ENCODE measurements at places on chromosomes 16 and 17.

DNA sequence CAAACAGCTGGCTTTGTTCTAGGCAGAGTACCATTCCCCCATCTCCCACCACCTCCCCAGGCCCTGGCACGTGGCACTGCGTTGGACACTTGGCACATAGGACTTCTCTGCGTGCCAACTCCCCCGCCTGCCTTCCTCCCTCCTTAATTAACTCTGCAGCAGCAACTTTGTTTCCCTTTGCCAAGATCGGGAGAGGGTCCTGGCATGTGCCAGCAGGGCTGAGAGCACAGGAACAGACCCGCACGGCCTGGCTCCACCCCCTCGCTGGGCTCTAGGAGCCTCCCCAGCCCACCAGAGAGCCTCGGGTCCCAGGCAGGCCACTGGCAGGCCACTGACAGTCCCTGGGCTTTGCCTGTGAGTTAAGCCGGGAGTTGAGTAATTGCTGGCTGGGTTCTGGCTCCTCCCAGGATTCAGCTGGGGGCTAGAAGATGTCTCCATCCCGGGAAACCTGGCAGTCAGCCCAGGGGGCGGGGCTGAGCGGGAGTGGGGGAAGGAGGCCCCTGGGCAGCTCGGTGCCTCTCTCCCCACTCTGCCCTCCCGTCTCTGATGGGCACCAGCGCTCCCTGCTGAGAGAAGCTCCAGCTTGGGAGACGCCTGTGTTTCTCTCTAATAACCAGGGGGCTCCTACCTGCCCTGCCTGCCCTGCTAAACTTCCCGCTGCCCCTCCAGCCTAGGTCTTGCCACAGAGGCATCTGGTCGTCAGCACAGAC, 224.0 kb upstream of the TNRC6C start:
- no peak for DNase-seq

DNA sequence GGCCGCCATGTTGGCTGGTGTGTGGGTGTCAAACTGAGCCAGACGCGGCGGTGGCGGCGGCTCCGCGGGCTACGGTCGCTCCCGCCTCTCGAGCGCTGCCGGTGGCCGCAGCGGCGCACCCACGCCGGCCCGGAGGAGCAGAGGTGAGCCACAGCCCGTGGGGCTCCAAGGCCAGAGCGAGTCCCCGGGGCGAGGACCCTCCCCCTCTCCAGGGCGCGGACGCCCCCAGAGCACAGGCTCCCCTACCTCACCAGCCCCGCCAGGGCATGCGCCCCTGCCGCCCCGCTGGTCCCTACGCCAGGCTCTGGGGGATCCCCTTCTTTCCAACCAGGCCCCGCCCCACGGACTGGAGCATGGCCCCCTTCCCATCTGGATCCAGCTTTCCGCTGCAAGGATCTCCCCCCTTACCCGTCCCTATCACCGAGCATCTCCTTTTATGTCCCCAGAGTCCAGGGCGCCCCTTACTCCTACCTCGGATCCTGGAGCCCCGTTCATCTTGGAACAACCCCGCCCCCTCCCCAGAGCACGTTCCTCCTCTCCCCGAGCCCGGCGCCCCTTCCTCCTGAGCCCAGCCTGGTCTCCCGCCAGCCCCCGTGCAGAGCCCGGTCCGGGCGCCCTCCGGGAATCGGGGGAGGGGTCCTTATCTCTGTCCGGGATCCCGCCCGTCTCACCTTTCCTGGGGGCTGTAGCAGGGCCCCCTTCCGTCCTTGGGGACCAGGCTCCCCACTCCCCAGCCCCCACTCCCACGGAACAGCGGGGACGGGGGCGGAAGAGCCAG, 412 bp downstream of the EPN2 start:
- no peak for DNase-seq

- no peak for DNase-seq
Measured at GRCh38 chr17:10653987-10654386, 3.1 kb downstream of the MYH3 start.

- DNase-seq, result no peak
Measured at GRCh38 chr16:67151431-67152097, 766 bp upstream of the B3GNT9 start.

DNA sequence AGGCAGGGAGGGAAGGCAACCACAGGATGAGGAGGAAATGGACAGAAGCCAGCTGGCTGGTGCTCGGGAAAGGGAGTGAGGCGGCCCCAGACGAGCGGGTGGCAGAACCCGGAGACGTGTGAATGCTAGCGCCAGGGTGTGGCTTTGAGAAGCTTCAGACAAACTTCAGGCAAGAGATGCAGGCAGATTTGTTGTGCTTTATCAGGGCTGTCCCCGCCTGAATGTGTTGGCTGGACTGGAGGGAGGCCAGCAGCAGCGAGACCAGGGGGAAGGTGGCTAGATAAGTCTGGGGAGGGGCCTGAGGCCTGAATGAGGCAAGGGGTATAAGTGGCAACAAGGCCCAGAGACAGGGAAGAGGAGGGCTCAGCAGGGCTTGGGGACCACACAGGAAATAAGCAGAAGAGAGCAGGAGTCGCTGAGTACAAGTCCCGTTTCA, 22.0 kb downstream of the CAMKK1 start:
- DNase-seq, result no peak

- DNase-seq, result no peak
Measured at GRCh38 chr17:64994781-64995538, 61.6 kb downstream of the GNA13 start.

DNA sequence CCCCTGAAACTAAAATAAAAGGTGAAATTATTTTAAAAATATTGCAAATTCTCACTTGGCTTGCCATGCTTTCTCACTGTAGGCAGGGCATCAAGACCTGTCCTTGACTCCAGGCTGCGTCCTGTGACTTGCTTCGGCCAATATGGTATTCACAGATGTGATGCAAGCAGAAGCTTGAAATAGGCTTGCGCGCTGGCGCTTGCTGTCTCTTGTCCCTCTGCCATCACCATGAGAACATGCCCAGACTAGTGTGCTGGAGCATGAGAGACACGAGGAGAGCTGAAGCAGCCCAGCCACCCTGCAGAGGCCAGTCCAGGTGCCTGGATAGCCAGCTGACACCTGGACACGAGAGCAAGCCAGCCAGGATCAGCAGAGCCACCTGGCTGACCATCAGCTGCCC, 21.8 kb upstream of the ZKSCAN2 start:
- DNase-seq, result no peak

DNA sequence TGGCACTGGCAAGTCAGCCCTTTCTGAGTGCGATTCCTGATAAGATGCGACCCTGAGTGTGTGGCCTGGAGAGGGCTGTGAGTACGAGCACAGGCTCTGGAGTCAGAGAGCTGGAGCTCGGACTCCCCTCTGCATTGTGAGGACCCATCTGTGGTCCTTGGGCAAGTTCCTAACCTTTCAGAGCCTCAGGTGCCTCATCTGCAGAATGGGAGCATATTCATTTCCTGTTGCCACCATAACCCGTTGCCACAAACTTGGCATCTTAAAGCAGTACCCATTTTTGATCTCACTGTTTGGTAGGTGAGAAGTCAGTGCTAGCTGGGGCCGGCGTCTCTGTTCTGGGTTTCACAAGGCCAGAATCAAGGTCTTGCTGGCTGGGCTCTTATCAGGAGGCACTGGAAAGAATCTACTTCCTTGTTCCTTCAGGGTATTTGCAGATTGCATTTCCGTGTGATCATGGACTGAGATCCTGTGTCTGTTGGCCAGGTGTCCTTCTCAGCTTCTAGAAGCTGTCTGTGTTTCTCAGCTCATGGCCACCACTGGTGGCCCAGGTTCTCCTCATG, 20.2 kb downstream of the KNOP1 start:
- DNase-seq, result no peak

GRCh38 chr17:75914643-75915267, 10.1 kb upstream of the MRPL38 start:
- DNase-seq, result no peak

DNA sequence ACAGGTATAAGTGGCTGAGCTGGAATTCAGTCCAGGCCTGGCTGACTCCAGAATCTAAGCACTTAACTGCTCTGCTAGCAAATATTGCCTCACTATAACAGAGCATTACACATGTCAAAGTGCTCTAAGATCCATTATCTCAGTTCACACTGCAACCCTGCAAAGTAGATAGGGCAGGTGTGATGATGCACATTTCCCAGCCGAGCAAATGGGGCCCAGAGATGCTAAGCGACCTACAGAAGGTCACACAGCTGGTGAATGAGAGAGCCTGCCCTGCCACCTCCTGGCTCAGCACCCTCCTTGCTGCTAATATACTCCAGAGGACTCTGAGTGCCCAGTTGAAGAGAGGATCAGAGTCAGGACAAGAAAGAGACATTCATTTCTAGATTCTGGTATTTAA, 73.6 kb upstream of the CCL1 start:
- DNase-seq, result no peak

DNA sequence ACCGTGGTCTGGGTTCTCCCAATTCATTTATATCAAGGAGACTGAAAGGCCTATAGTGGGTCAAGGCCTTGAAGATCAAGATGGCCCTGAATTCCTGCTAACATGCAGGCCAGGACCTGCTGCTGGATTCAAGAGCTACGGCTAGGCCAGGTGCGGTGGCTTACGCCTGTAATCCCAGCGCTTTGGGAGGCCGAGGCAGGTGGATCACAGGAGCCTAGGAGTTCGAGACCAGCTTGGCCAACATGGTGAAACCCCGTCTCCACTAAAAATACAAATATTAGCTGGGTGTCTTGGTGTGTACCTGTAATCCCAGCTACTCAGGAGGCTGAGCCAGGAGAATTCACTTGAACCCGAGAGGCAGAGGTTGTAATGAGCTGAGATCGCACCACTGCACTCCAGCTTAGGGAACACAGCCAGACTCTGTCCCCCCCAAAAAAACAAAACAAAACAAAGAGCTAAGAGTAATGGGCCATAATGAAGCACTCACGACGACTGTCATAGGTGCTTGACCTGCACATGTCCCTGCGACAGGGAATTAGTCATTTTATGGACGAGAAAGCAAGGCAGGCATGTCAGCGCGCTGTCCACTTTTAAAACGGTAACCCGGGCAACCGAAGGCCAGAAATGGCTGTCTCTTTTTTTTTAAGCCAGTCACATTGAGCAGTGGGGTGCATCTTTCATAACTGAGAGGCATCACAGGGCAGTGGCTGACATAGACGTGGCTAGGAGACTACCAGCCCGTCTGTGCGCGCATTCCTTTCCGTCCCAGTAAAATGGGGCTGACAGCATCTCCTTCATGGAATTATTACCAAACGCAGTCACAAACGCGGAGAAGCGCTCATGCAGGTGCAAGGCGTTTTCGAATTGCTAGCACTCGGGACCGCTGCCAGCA, 1.0 kb upstream of the FBRS start:
- no peak for DNase-seq

DNA sequence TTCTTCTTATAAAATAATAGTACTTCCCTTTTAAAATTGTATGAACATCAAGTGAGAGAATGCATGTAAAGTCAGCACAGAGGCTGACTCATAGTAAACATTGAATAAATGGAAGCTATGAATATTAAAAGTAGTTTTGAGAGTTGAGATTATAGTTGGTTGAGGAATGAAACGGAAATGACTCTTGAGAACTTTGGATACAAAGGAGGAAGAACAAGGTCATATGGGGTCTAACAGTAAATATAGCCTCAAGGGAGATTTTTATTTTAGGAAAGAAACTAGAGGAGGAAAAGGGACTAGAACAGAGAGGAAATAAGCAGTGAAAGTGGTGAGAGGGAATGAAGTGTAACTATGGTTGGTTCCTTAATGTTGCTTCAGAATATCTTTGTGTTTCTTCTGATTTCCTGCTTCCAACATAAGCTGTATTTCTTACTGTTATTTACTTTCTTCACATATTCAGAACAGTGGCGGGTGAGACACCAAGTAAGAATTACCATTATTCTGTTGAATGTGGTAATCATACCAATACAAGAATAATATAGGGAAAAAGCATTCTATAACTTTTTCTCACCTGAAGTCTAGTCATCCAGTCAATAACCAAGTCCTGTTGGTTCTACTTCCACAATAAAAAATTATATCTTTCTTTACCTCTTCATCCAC, 165.1 kb downstream of the CHD9 start:
- DNase-seq, result no peak

- no peak for DNase-seq
Measured at GRCh38 chr17:81323411-81323868, 28.3 kb upstream of the SLC38A10 start.

- peak; percentile 87 for DNase-seq
Measured at GRCh38 chr16:30698816-30699614, at the start of gene SRCAP. SRCAP (plus strand) TSS chr16:30699171; CDS start chr16:30700825, 1,654 bp downstream.

- no peak for DNase-seq
Measured at GRCh38 chr16:28549301-28549899, 4.3 kb upstream of the SGF29 start.

- no peak for DNase-seq
Measured at GRCh38 chr16:87410968-87411367, 18.8 kb downstream of the MAP1LC3B start.

DNA sequence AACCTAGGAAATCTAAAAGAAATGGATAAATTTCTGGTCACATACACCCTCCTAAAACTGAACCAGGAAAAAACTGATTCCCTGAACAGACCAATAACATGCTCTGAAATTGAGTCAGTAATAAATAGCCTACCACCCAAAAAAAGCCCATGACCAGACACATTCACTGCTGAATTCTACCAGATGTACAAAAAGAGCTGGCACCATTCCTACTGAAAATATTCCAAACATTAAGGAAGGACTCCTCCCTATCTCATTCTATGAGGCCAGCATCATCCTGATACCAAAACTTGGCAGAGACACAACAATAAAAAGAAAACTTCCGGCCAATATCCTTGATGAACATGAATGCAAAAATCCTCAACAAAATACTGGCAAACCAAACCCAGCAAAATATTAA, 52.9 kb downstream of the TTC19 start:
- no peak for DNase-seq

DNA sequence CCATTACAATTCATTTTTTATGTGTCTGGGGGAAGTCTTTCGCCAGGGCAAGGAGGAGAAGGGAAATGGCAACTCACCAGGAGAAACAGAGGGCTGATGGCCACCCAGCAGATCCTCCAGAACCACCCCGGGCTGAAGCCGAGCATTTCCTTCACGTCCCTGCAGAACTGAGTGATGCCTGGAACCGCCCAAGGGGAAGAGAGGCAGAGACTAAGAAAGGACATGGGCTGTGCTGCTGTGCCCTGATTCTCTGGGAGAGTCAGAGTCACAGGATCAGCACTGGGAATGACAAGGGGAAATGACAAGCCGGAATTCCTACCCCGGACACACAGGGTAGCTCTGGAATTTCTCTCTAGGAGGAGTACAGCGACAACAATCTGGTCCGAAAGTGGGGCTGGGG, 27.8 kb downstream of the SLC6A4 start:
- DNase-seq, result no peak

Measured in neural crest cell (in vitro differentiated cells).